Lung (tissue), 17 donors: ENCODE measurements at places on chromosomes 7 and 10. TPM values are rescaled to one million over a fixed set of nuclear protein-coding genes. Genes with fewer than 3 reads are reported as not detected.

Gene VAX1
- not detected for polyA plus RNA-seq

Gene HIPK2
- polyA plus RNA-seq, result 8.7 TPM

Gene NPC1L1
- polyA plus RNA-seq, result 0.02 TPM

Gene GPR158
- 0.02 TPM for polyA plus RNA-seq

Gene ZNF518A
- 4.4 TPM for polyA plus RNA-seq

Gene JAKMIP3
- 0.14 TPM for polyA plus RNA-seq

Gene CCL24
- polyA plus RNA-seq, result 2.8 TPM

Gene SPDYE16
- 0.18 TPM for polyA plus RNA-seq

Gene SLC26A4
- polyA plus RNA-seq, result 8.7 TPM

Gene TEX47
- not detected for polyA plus RNA-seq

Gene PON1
- 0.15 TPM for polyA plus RNA-seq

Gene CFAP58
- 1.4 TPM for polyA plus RNA-seq

Gene MSMB
- polyA plus RNA-seq, result 18.5 TPM

Gene TPST1
- polyA plus RNA-seq, result 34.4 TPM

Gene C10orf71
- polyA plus RNA-seq, result not detected

Gene PCDH15
- polyA plus RNA-seq, result 0.16 TPM

Gene DDX56
- polyA plus RNA-seq, result 66.5 TPM

Gene ARHGEF35
- polyA plus RNA-seq, result 8.4 TPM

Gene TFEC
- 17.1 TPM for polyA plus RNA-seq

Gene EPDR1
- 22.5 TPM for polyA plus RNA-seq

Gene PIK3AP1
- polyA plus RNA-seq, result 120 TPM
